Stimulated activated CD4-positive, alpha-beta T cell treated with anti-CD3 and anti-CD28 coated beads, Interleukin-1b, Interleukin-23, amount 100 ng/mL, for 1 hour (primary cell): ENCODE measurements at places on chromosomes 6 and 20.

DNA sequence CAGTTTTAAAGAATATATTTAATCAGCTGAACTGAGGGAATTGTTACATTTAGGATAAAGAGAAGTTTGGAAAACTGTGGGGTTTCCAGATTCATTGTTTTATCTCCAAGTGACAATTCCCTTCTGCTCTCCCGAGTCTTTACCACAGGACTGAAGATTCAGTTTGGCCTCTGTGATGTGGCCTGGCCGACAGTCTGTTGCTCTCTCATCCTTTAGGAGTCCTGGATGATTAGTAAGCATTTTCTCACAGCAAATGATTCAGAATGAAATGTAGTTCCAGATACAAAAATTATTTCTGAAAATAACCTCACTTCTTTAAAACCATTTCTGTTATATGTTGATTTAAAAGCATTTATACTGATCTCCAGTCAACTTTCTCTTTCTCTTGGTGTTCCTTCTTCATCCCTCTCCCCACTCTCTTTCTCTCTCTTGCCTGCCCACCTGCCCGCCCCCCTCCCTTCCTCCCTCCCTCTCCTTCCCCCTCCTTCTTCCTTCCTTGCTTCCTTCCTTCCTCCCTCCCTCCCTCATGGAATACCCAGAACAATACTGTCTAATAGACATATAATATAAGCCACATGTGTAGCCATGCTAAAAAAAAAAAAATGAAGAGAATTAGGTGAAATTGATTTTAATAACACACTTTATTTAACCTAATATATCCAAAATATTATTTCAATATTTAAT, 254.9 kb downstream of the PRL start:
- DNase-seq: no peak

- DNase-seq: no peak
These were observed 820 bp upstream of the TREML2 start for GRCh38 chr6:41201764-41202173.

DNA sequence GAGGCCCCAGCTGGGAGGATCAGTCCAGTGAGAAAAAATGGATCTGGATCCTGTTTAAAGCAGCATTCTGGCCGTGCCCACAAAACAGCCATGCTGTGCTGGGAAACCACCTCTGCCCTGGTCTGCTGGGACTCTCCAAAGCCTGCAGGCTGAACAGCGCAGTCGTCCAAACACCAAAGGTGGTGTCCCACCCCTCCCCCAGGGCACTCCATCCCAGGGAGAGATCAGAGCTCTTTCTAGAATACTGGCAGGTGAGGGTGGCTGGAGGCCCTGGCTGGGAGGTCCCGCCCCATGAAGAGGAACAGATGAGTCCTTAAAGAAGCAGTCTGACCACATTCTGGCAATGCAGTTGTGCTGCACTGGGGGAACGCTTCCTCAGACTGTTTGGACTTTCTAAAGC, 84.6 kb downstream of the MRAP2 start:
- DNase-seq: no peak

DNA sequence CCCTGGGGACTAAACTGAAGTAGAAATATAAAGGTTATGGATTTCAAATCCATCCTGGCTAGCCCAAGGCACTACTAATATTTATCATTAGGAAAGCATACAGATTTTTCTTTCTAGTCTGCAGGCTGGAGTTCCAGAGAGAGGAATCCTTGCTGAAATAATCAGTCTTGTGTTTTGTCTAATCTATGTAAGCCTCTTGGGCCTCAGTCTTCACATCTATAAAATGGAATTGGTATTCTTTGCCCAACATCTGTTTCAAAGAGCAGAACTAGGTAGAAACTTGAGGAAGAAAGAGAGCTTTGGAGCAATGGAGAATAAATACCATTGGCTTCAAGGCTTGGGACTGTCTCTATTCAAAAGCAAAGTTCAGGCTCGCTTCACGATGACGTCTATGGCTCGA, 212.0 kb downstream of the ZMYND8 start:
- no peak for DNase-seq

- DNase-seq: no peak
These were observed 115.9 kb upstream of the DST start for GRCh38 chr6:56758553-56758952.

DNA sequence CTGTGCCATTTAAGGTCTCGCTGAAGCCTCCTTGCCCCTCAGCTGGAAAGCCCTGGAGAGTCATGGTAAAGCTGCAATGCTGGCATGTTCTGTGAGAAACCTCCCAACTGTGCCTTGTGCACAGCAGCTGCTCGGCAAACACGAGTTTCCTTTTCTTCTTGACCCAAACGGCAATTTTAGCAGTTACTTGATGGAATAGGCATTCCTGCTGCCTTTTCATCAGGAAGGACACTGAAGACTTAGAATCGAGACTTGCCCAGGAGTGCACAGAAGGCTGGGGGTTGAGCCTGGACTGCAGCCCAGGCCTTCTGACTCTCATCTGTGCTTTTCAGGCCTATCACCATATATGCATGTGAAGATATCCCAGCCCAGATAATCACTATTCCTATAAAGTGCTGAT, 28.7 kb upstream of the CLDN20 start:
- no peak for DNase-seq

DNA sequence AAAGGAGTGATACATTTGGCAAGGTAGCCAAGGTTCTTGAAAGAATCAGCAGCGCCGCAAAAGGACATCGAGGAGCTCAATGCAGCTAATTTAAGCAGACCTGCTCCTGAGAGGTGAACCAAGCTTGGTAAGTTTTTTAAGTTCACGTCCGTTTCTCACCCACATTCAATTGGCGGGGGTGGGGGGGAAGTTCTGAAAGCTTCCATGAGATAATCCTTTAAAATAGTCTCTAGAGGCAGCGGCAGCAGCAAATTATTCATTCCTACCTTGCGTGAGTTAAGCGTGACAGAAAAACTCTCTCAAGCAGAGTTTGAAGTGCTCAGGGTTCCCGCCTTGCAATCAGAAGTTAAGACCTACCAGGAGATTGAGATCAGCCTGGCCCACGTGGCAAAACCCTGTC, 97.3 kb upstream of the NHSL1 start:
- DNase-seq: no peak

- no peak for DNase-seq
These were observed 2.2 kb downstream of the PCED1A start for GRCh38 chr20:2838170-2838797.

DNA sequence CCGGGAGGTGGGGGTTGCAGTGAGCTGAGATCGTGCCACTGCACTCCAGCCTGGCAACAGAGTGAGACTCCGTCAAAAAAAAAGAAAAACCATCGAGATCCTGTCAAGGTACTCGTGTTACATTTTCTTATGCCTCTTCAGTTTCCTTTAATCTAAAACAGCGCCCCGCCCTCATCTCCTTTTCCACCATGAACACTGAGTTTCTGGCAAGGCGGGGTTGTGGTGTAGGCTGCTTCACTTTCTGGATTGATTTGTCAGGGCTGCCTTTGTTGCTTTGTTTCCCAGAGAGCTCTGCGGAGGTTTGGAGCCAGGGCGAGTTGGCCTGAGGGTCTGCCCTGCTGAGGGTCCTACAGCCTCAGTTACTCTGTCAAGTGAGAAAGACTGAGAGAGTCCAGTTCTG, 8.9 kb downstream of the ITPR3 start:
- no peak for DNase-seq

DNA sequence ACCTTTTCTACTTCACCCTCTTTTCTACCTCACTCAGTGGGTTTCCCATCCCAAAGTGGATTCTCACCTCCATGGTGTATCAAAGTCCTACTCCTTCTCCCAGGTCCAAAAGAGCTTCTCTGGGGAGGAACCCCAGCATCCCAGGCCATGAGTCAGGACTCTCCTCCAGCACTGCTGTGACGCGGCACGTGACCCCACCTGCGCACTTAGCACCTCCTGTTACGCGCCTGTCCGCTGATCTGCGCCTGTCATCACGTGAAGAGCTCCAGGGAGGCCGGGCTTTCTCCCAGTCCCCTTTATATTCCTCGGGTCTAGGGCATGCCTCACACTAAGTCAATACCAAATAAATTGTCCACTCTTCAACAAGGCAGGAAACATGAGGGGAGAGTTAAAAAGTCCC, 226.9 kb upstream of the QKI start:
- no peak for DNase-seq

GRCh38 chr6:111171577-111172400, 84.5 kb downstream of the SLC16A10 start:
- DNase-seq: no peak

DNA sequence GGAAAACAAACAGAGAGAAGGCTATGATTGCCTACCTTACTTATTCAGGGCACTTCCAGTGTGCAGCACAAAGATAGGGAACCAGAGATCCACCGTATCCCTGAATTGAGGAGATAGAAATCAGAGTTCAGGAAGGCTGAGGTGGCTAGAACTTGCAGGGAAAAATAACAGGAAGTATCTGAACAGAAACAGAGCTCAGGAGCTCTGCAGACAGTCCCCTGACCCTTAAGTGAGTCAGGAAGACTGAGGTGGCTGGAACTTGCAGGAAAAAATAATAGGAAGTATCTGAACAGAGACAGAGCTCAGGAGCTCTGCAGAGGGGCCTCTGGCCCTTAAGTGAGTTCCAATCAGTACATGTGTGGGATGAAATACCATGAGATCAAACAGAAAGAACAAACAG, 65.4 kb downstream of the RPRD1B start:
- no peak for DNase-seq

- no peak for DNase-seq
These were observed 42.0 kb downstream of the MAPK14 start for GRCh38 chr6:36069573-36069972.

GRCh38 chr20:57654998-57655808, 35.0 kb upstream of the ZBP1 start:
- no peak for DNase-seq

DNA sequence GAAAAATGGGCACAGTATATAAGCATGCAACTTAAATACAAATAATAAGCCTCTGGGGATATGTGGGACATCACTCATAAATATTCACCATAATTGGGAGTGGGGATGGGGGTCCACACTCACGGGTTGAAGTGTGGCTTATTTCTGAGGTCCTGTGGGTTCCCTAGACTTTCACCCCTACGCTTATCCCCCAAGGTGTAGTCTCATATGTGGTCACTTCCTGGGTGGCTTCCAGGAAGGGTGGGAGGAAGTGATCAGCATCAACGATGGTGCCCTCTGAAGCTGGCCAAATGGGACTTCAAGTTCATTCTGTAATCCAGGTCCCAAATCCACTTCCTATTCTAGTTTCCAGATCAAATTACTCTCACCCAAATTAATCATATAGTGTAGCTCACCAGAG, 59.5 kb downstream of the GNAS start:
- DNase-seq: no peak
